D721Med (cell line): ENCODE measurements at places on chromosomes 5 and 9.

DNA sequence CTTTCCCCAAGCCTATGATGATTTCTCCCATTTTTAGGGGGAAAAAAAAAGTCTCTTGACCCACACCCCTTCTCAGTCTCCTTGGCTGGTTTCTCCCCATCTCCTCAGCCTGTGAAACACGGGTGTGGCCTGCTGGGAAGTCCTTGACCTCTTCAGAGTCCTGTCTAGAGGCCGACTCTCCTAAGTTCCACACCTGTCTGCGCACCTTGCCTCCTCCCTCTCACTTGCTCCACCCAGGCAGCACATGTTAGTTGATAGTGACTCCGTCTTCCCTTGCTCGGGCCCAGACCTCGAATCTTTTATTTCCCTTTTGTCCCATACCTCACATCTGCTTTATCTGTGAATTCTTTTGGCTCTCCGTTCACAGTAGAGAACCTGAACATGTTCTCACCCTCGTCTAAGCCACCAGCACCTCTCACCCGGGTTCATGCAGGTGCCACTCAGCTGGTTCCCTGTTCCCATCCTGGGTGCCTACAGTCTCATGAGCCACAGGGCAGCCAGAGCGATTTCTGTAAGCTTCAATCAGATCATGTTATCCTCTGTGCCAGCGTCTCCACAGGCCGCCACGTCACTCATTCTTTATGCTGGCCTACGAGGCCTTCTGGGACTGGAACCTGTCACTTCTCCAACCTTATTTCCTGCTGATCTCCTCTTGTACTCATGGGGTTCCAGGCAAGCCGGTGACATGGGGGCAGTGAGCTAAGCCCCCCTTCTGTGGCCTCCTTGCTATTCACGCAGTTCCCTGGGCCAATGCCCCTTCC, 51.7 kb upstream of the LRRTM2 start:
- no peak for DNase-seq

GRCh38 chr5:134420343-134420742, 8.7 kb upstream of the CDKN2AIPNL start:
- DNase-seq: no peak

DNA sequence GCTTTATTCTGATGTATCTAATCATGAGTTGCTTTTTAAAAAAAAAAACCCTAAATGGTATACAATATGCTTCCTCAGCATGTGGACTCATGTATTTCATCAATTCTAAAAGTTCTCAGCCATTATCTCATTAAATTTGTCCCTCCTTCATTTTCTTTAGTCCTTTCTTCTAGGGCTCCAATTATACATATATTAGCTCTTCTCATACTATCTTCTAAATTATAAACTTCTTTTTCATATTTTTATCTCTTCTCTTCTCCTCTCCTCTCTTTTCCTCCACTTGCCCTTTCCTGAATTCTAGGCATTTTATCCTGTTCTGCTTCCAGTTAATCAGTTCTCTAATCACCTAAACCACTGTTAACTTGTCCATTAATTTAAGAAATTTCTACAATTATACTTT, 55.0 kb upstream of the IL33 start:
- DNase-seq: no peak

DNA sequence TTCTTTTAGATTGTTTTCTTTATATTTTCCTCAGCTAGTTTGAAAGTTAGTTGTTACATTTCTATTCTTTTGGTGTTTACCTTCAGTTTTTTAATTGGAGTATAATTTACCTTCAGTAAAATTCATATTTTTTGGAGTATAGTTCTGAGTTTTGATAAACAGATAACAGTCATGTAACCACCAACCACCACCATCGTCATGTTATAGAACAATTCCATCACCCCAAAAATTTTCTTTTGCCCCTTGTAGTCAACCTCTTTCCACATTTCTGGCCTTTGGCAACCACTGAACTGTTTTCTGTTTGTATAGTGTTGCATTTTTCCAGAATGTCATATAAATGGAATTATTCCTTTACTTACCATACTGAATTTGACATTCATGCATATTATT, 6.8 kb downstream of the RMI1 start:
- DNase-seq: no peak

GRCh38 chr5:161549106-161549505, 2.6 kb upstream of the GABRB2 start:
- no peak for DNase-seq
